ENCODE measurements at places on chromosomes 6 and 20. TPM values are rescaled to one million over a fixed set of nuclear protein-coding genes. Genes with fewer than 3 reads are reported as not detected.

The TMEM244 gene
- total RNA-seq, result not detected

The WFDC10B gene
- total RNA-seq, result not detected

The GUCA1A gene
- total RNA-seq, result not detected

The GMDS gene
- 20.2 TPM for total RNA-seq

The OOEP gene
- not detected for total RNA-seq

The LPA gene
- not detected for total RNA-seq

The MYCT1 gene
- 3.7 TPM for total RNA-seq

The TAAR5 gene
- total RNA-seq, result not detected

The TPX2 gene
- total RNA-seq, result 37.1 TPM

The VWA7 gene
- 0.19 TPM for total RNA-seq

The HLA-DQB1 gene
- total RNA-seq, result not detected

The SLC17A9 gene
- 14.1 TPM for total RNA-seq

The AHI1 gene
- total RNA-seq, result 34.6 TPM

The ARMC2 gene
- 1.9 TPM for total RNA-seq

The MEI4 gene
- not detected for total RNA-seq

The CPXM1 gene
- under 0.01 TPM for total RNA-seq

The TBC1D20 gene
- 27.6 TPM for total RNA-seq

The BFSP1 gene
- total RNA-seq, result 2.9 TPM

The CST2 gene
- total RNA-seq, result 10.8 TPM

The TSPYL1 gene
- 110 TPM for total RNA-seq

The MLIP gene
- total RNA-seq, result 0.19 TPM

The C4A gene
- total RNA-seq, result 5.8 TPM
